ENCODE measurements at places on chromosomes 7 and 10.

- DNase-seq, result peak; percentile 54
Observed at GRCh38 chr7:35985126-35985754, 167.8 kb upstream of the EEPD1 start.

- no peak for DNase-seq
Observed at GRCh38 chr7:85890244-85890811, 703.5 kb upstream of the SEMA3D start.

DNA sequence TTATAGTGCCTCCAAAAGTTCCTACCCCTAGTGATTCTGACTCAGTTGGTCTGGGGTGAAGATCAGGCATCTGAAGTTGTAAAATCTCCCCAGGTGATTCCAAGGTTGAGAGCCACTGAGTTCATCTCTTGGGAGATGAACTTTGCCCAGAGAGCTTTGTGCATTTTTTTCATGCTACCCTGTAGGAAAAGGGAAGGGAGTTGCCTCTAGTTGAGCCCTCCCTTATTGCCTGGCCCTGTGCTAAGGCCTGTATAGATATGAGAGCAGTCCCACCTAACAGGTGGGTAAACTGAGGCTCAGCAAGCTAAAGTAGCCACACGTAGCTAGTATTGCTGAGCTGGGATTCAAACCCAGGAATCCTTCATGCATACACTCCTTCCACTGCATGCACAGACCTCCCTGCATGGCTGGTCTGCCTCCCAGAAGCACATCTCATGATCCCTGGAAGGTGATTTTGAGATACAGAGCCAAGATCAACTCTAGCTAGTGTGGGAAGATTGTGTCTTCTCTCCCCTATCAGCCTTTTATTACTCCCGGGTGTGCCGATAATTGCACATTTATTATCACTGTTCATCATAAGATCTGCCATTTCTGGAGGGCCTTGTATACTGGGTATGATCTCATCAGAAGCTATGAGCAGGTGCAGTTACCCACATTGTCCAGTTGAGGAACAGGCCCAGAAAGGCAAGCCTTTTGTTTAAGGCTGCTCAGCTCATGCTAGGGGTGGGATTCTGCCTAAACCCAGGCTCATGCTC lies 47.0 kb downstream of the TBATA start:
- no peak for DNase-seq

GRCh38 chr7:156781972-156782371 lies 111.0 kb downstream of the LMBR1 start:
- DNase-seq, result no peak

DNA sequence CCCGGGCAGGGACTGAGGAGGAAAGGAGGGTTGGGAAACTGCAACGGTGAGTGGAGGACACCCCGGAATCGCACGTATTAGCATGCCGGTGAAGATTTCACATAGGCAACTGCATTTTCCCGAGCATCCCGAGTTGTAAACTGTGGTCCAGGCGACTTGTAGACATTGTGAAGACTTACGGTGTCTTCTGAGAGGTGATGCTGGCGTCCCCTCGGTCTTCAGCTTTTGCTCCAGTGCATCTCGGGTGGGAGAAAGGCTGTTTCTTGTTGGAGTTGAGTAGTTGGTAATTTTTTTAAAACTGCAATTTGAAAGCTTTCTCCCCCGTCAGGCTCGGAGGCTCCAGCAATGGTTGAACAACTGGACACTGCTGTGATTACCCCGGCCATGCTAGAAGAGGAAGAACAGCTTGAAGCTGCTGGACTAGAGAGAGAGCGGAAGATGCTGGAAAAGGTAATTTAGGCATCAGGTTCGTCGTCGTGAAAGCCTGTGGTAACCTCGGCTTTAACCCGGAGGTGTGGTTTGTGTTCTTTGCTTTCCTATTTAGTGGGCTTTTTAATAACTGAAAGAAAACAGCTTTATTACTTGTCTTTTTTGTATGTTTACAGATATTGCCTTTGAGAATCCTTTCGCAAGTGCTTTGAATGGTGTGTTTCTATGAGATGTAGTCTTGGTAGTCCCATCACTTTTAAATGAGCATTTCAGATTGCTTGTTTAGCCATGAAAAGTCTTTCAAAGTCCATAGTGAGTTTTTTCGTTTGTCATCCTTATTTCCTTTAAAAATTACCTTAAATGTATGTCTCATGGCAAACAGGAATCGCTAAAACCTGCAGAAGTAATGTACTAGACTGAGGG lies 687 bp downstream of the HELLS start:
- no peak for DNase-seq

DNA sequence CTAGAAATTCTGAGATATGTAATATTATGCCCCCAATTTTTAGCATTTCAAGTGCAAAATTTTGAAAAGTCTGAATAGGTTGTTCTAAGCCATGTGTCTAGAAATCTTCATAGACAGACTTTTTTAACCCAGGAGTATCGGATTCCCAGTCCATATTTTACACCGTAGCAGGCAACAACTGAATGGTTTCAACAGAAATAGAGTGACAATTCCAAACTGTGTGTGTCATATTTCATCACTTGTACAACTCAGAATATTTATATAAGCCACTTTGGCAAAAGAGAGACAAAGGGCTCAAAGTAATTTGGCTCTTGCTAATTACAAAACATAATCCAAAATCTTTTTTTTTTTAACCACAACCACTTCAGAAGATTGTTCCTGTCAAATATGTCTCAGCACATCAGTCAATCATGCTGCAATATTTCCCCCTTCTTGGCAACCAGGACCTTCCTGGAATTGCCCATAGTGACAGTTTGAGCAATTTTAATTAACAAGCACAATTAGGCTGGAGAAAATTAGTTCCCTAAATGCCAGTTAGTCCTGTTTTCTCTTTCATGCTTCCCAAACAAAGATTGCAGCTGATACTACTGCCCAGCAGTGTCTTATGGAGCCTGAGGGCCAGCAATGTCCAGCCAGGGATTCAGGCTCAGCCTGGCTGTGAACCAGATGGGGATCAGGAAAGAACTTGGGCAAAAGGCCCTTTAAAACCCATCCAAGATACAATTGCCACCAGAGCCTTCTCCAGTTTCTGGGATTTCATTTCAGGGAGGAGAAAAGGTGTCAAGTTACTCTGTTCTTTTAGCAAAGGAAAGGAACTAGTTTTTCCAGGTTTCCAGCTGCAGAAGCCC lies 533.3 kb upstream of the GHITM start:
- no peak for DNase-seq

DNA sequence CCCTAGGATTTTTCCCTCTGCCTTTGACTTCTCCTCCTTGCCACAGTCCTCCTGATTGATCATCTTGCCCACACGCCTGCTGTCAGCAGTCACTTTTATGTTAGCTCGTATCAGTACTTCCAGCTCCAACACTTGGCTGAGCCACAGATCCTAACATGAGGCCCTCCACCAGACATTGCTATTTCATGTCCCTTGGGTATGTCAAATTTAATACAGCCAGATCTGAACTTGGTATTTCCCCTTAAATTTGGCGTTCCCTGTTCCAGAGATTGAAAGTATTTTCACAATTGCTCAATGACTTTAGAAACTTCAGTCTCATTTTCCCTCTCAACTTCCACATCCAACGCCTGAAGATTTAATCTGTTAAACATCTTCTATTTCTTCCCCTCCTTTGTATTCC lies 140.4 kb downstream of the RNLS start:
- DNase-seq, result no peak

- DNase-seq, result no peak
Observed at GRCh38 chr7:1341361-1342089, 108.9 kb downstream of the UNCX start.

DNA sequence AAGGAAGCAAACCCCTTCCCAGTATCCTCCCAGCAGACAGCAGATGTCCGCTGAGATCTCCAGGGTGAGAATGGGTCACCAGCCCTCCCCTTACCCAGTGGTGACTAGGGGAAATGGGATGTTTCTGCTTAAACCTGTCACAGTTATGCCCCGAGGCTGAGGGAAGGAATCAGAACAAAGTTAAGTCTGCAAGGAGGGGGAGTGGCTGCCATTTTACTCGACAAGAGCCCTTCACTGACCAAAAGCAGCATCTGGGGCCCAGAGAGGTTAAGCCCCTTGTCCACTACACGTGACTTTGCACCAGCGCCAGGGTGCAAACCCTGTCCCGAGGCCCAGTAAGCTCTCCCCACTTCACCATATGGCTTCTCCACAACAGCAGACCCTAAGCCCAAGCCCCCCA lies 4.6 kb upstream of the NANOS1 start:
- DNase-seq, result no peak

- DNase-seq, result no peak
Observed at GRCh38 chr7:109282726-109283125, 713.1 kb downstream of the DNAJB9 start.

DNA sequence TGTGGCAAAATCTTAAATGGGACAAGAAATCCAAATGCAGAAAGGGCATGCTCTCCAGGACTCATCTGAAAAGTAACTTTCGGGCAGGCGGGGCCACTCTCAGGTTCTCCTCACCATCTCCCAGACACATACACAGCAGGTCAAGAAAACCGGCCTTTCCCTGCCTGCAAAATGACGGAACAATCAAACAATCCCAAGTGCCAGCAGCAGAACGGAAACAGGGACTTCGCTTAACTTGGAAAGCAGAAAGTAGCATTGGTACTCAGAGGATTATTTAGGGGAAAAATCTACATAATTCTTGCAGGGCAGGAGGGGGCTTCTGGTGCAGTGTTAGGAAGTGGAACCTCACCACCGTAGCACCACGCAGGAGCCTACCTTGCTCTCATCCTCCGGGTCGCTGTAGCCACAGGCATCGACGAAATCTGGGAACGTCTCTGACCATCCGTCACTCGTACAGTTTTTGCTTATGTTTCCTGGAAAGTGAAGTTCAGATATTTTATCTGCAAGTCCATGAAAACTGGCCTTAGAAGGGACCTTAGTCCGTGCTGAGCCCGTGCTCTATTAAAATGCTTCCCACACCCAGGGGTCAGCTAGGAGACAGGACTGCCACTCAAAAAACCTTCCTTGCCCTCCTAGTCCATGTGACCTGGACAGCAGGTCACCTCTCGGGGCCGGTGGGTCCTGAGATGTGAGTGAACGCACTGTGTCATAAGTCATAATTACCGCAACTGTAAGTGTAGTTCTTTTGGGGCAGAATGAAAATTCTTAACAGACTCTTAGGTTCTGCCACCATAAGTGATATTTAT lies 41.1 kb downstream of the VIPR2 start:
- no peak for DNase-seq

DNA sequence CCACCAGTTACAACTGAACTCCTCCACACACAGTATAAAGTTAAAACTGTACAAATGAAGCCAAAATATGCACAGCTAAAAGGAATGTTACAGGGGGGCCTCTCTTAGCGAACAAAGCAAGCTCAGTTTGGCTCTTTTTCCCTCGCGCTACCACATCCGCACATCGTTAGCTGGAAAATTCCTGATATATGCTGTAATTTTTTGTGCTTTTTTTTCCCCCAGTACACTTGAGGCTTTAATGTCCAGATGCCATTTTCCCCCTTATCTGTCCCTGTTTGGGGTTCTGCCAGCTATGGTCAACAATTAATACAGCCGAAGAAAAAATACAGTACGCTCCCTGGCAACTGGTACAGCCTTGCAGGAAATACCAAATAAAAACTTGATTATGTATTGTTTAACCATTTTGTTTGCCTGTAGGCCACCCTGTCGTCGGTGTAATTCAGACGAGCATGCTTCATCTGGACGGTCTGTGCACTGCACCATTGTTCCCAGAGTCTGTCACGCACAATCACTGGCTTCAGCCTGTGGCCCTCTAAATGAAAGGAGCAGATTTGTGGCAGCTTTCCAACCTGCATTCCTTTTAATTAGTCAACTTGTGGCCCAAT lies 108.1 kb upstream of the FAM133B start:
- no peak for DNase-seq

GRCh38 chr10:119407254-119407777 lies 135.2 kb downstream of the RGS10 start:
- DNase-seq, result no peak

DNA sequence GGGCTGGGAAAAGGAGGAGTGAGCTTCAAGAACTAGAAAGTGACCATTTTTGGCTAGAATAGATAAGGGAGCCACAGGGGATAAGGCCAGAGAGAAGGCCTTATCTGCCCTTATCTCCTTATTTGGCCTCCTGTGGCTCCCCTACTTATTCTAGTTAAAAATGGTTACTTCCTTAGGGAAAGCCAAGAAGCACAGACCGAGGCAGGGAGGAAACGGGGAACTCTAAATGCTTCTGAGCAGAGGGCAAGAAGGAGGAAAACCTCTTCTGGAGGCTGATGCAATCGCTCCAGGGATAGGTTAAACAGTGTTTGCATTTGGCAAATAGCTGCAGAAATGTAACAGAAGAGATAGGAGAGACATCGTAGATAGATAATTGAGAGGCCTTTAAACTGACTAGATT lies 18.6 kb downstream of the NRP1 start:
- no peak for DNase-seq

DNA sequence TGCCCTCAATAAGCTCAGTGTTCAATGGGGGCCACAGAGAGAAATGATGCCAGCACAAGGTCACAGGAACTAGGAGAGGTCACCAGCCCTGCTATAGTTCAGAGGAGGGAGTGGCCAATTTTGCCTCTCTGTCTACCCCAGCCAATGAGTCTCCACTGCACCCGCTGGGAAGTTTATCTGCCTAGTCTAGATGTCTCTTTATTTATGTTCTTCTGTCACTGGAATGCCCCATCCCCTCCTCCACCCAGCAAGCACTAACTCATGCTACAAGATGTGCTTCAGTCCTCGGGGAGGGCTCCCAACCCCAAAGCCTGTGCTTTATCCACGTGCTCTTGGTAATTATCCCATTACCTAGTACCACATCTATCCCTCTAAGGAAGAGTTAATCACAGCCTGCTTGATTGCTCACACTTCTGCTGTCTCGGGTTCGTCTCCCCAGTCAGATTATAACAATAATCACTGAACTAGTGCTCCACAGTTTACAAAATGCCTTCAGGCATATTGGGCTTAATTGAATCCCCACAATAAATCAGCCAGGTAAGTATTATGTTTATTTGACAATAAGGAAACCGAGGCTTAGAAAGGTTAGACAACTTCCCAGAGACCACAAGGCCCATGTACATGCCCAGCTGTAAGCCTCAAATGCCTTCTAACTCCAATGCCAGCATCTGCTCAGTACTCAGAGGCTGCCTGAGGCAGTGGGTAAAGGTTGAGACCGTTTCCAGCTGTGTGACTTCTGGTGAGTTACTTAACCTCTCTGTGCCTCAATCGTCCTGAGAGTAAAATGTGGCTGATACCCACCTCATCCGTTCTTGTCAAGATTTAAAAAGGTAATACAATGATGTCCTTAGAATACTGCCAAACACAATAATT lies 3.9 kb downstream of the HIP1 start:
- no peak for DNase-seq

DNA sequence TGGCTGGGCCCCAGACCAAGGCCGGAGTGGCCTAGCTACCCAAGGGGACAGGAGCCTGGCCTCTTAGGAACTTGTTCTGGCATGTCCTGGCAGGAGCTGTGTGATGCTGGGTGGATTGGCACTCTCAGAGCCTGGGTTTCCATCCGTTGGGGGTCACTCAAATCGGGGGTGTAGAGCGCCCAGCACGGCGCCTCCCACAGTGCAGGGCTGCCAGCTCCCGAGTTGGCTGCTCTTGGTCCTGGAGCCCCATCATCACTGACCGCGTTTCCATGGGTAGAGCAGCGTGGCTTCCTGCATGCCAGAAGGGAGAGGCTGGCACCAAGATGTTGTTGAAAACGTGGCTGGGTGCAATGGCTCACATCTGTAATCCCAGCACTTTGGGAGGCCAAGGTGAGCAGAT lies 70.3 kb downstream of the UNCX start:
- no peak for DNase-seq

GRCh38 chr7:93359520-93360198 lies 127.5 kb downstream of the VPS50 start:
- DNase-seq, result no peak
